ENCODE measurements at places on chromosomes 1 and 21.

DNA sequence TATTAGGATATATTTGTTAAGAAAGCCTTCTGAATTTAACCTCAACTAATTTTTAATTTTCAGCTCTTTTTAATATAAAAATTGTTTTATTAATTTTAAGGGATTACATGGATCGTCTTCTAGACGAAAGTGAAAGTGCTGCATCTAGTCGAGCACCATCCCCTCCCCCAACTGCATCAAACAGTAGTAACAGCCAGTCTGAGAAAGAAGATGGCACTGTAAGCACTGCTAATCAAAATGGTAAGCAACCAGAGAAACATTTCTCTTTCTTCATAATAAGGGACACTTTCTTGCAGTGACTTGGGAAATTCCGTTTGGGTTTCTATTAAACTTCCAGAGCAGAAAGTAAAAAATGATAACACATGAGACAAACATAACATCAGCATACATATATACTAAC is 56.9 kb downstream of the MIER1 start:
- DNase-seq: no peak

GRCh38 chr1:202162047-202162417 is 1.6 kb upstream of the PTPN7 start:
- no peak for DNase-seq

DNA sequence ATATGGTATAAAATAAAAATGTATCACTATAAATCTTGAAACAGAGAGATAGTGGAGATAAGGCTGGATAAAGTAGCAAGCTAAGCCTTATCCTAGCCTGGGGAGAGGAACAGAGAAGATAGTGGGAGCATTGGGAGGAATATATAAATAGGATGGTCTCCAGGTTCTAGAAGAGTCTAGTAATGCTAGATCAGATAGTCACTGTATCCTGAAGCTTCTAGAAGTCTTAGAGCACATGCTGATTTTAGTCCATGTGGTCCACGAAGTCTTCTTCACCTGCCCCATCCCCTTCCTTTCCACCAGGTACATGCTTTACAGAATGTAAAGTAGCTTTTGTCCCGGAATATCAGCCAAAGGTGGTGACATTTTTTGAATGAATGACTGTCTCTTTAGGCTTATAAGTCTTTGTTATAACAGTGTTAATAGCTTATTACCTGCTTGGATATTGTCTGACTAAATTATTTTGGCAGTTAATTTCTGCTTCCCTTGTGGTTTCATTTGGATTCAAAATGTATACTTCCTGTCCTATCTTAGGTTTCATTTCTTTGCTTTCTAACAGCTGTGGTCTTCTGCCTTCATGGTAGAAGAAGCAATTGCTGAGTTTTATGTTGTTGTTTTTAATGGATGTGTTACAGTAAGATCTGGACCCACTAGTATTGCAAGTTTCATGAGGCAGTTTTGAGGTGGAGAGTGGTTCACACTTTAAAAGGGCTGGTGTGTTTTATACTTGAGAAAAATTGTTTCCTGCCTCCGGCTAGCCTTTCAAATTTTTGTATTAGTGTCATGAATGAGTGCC is 5.9 kb downstream of the SMG7 start:
- DNase-seq: no peak

- DNase-seq: no peak
Observed at GRCh38 chr1:192943108-192943507, 116.1 kb downstream of the UCHL5 start.

DNA sequence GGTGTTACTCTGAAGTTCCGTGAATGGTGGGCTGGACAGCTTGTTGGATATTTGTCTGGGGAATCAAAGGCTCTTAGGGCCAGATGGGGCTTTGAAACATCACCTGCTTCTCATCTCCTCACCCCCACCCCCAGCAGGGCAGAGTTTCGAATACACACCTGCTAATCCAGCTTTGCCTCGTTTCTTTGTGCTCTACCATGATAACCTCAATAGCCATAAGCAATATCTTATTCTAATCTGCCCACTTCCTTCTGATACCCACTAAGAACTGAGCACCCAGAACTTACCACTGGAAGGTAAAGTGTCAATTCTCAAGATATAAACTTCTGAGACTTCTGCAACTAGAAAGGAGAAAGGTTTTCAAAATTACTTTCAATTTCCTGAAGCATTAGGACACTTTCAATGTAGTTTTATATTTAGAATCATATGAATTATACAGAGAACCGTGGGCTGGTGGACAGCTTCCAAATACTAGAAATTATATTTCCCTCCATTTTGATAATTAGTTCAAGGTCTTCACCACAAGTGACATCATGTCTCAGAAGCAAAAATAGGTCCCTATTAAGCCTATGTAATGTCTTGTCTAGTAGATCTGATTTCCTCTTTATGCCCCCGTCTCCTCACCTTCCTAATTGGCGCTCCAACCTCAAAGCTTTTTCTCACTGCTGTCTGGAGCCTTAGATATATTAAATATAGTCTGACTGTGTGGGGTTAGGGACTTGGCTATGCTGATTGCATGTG is 64.4 kb upstream of the NEK2 start:
- DNase-seq: no peak

DNA sequence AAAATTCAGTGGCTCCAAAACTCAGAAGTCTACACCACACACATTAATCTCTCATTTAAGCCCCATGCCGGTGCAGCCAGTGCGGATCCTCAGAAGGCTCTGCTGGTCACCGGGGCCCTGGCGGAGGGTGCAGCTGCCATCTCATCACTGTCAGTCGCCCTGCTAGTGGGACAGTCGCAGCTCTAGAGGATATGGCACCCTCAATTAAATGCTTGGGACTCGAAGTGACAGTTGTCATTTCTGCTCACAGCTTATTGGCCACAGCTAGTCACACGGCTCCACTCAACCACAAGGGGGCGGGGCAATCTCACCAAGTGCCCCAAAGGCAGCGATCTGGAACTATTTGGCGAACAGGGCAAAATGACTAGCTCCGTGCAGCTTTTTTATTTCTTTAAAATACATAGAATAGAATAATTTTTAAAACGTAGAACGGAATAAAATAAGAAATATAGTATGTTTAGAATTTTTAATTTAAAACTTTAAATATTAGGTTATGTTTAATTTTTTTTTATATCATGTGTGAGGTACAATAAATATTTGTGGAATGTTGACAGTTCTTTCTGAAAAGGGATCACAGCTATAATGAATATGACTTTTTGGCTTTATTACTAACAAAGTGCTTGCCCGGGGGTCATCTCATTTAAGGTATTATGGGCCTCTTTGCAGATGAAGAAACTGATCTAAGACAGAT is 8.0 kb upstream of the MAN1C1 start:
- no peak for DNase-seq

DNA sequence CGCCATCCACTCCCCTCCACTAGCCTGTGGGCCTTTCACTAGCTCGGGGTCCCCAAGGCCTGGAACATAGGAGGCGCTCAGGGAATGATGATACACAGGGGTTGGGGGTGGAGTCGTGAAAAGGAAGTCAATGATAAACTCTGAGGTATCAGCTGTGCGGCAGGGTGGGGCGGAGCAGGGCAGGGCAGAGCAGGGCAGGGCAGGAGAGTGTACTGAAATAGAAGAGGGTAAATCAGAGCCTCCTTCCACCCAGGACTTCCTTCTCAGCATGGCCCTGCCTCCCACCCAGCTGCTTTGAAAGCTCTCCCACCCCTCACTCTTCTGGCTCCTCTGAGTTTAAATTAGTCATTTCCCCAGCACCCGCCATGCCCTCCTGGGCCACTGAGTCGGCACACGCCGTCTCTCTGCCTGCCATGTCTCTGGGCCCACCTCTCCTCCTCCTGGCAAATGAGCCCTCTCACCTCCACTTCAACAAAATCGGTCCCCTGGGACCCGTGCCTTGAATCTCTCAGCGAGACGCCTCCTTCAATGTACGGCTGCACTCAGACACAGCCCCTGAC is 16.9 kb downstream of the CAPZB start:
- no peak for DNase-seq

Measured in chondrocyte (in vitro differentiated cells).